GM23248 (cell line): ENCODE measurements at places on chromosomes 3 and 15.
A peak's percentile ranks its signal among the peaks of the same experiment; 100 is the strongest.

DNA sequence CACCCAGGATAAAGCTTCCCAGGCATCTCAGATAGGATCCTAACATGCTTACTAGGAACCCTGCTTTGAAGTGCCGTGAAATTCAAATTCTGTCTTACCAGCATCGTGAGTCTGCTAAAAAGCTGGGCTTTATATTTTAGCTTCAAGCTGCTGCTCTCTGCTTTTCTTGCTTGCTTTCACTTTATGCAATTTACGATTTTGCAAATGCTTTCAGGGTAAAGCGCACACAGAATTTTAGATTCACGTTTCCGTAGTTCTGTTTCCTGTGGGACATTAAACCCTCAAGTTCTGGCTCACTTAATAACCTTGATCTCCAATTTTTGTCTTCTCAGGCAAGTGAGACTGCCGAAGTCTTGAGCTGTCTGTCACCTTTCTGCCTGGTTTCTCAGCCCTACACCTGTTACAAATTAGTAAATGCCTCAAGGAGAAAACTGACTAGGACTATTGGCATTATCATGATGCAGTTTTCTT is 170.5 kb upstream of the TGFBR2 start:
- DNase-seq, result peak; percentile 53

GRCh38 chr15:97921296-97921865 is 39.1 kb upstream of the ARRDC4 start:
- no peak for DNase-seq

DNA sequence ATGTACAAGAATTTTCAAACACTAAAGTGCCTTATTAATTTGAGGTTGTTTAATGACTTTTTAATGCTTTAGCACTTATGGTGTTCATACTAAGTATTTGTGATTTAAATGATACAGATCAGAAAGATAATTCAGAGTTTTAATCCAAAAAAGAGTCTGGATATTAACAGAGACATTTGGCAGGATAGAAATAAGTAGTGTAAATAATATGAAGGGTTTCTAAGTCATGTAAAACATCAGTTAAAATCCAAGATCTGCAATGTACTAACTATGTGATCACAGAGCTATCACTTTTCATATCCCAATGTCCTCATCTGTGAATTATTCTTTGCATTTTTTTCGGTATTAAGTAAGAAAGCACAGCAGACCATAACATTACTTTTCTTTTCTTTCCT is 62.9 kb downstream of the CD200 start:
- DNase-seq, result no peak

- no peak for DNase-seq
Measured at GRCh38 chr15:22973286-22973685, 6.9 kb downstream of the CYFIP1 start.

DNA sequence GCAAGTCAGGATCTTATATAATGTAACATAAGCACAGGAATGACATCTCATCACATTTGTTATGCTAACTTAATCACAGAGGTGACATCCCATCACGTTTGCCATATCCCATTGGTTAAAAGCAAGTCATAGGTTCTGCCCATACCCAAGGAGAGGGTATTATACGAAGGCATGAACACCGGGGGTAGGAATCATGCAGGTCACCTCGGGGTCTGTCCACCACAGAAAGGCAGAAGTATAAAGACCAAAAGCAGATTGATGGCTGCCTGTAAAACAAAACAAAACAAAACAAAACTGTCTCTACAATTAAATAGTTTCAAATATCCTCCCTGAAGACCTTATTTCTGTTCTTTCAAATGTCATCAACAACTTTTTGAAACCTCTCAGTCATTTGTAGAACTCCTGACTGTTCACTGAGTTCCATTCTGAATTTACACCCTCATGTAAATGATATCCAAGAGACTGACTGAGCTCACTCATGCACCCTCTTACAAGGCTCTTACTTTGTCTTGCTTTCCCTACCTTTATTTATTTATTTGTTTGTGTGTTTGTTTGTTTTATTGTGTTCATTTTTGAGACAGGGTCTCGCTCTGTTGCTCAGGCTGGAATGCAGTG is 22.7 kb upstream of the ZNF639 start:
- DNase-seq, result no peak

- DNase-seq, result no peak
Measured at GRCh38 chr3:50299638-50299928, 378 bp upstream of the HYAL3 start.

GRCh38 chr3:69409831-69410230 is 23.9 kb upstream of the FRMD4B start:
- no peak for DNase-seq

DNA sequence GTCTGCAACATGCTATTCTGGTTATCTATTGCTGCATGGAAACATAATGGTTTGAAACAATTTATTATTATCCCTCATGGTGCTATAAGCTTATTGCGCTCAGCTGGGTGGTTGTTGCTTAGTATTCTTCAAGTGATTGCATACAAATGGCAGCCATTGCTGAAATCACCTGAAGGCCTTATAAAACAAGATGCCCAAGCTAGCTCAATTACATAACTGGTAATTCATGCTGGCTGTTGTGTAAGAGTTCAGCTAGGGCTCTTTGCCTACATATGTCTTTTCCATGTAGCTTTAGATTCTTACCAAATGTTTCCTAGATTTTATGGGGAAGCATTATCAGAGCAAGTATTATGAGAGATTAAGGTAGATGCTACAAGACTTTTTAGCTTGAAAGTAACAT is 644.0 kb upstream of the CBLB start:
- DNase-seq, result no peak

GRCh38 chr3:61868499-61868898 is 307.1 kb downstream of the PTPRG start:
- no peak for DNase-seq

DNA sequence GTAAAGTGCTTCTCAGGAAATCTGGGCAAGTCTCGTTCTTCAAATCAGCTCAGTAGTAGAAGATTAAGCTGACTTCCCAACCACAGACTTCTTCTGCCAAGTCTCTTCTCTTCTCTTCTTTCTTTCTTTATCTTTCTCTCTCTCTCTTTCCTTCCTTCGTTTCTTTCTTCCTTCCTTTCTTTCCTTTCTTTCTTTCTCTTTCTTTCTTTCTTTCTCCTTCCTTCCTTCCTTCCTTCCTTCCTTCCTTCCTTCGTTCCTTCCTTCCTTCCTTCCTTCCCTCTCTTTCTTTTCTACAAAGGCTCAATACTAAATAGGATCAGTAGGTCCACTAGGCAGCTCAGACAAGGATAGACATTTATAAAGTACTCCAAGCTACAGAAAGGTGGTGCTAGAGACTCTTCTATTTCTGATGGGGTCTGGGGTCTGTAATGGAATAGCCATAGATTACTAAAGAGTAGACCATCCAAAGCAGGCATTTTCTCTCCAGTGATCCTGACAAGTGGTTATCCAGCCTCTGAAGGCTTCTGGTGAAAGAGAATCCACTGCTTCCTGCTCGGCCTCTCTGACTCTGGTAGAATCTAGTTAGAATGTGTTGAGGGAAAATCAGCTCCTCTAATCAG is 100.8 kb downstream of the TPRG1 start:
- DNase-seq, result peak; percentile 22

- no peak for DNase-seq
Measured at GRCh38 chr3:44476963-44477311, 533 bp downstream of the ZNF445 start.

DNA sequence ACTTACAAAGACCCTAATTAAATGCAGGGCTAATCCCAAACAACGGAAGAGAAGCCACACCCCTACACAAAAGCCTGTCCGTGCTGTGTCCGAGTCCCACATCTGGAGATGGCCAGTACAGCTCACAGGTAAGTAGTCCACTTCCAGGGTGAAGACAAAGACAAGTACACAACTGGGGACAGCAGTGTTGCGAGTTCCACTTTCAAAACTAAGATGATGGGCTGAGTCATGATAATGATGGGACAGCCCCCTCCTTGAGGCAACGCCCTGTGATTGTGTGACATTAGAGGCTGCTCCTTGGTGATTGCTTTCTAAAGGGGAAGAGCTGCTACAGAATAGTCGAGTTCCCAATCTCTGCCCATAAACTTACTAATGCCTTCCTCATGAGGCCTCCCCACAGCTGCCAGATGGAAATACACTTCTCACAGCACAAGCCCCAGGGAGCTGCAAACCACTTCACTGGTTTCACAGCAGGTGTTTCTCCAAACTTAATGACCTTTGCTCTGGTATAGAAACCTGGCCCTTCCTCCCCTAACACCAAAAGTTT is 27.6 kb downstream of the RFT1 start:
- DNase-seq, result peak; percentile 42

GRCh38 chr3:42289026-42289425 is 23.0 kb upstream of the CCK start:
- no peak for DNase-seq

DNA sequence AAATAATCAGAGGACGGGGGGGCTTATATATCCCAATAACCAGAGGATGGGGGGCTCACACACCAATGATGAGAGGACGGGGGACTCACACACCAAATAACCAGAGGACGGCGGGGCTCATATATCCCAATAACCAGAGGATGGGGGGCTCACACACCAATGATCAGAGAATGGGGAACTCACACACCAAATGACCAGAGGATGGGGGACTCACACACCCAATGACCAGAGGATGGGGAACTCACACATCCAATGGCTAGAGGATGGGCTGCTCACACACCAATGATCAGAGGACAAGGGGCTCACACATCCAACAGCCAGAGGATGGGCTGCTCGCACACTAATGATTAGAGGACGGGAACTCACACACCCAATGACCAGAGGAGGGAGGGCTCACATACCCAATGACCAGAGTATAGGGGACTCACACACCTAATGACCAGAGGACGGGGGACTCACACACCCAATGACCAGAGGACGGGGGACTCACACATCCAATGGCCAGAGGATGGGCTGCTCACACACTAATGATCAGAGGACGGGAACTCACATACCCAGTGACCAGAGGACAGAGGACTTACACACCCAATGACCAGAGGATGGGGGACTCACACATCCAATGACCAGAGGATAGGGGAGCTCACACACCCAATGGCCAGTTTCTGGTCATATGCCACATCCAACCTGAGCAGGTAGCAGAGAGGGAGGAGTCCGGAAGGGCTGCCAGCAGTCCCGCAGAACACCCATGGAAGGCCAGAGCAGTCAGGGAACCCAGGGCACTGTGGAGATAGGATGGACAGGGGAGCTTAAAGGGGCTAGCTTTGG is 10.6 kb downstream of the RAB6B start:
- DNase-seq, result no peak

- no peak for DNase-seq
Measured at GRCh38 chr3:76561494-76562236, 478.2 kb upstream of the ROBO2 start.

DNA sequence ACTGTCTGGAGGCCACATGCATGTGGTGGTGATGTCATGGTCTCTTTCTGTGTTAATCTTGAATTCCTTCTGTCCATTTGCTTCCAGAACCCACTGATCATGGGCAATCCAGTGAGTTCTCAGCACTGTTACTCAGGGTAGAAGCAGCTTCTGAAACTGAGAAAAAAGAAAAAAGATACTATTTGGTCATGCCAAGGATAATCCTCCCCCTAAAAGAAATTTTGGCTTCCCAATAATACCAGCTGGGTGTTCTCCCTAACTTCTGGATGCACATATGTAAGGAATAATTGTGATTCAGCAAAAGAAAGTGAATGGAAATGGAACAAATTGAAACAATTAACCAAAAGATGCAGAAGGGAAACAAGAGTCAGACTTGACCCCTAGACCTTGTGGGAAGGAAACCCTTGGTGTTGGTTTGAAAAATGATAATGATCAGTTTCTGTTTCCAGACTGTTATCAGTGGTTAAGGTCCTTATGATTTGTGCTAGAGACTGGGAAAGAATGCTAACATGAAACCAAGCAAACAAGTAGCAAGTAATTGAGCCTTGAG is 92.3 kb downstream of the RBMS3 start:
- peak; percentile 49 for DNase-seq

DNA sequence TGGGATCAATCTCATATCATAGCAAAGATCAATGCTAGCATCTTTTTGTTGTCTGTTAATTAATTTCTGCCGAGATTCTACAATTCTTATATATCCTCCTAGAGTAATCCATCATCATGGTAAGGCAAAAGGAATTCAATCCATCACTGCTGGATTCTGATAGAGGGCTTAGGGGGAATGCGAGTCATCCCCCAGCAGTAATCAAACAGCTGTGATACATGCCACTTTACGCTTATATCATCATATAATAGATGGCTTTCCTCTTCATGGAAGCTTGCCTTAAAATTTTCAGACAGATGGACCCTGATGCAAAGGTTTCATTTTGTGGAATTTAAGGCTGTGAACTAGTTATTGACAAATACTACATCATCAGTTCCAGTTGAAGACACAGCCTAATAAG is 645.9 kb downstream of the CADM2 start:
- DNase-seq, result no peak

- DNase-seq, result no peak
Measured at GRCh38 chr15:37893309-37893708, 41.1 kb upstream of the TMCO5A start.

- DNase-seq, result no peak
Measured at GRCh38 chr3:121878411-121878810, 15.8 kb upstream of the SLC15A2 start.

DNA sequence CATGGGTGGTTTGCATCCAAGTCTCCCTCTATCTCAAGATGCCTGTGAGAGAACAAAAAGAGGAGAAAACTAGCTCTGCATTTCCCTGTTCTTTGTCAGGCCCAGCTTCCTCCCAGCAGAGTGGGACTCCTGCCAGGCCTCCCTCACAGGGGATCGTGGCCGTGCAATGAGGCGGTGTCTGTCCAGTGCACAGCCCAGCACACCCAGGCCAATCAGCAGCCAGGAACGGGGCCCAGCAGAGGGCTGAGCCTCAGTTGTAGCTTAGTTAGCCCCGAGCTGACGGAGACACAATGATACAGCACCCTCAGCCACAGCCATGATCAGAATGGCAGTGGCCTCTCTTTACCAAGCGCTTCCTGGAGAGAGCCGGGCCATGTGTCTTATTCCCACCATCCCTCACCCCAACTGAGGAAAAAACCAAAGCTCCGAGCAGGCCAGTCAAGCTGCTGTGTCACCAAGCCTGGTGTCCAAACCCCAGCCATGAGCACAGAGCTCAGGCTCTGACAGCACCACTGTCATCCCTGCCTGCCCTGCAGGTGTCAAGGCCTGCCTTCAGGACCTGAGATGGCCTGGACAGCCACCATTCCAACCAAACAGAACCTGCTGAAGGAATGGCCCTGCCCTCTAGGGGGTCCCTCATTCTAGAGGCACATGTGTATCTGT is 71.1 kb downstream of the DNAJB8 start:
- peak; percentile 23 for DNase-seq

- peak; percentile 47 for DNase-seq
Measured at GRCh38 chr3:123383091-123384053, 65.5 kb downstream of the ADCY5 start.

DNA sequence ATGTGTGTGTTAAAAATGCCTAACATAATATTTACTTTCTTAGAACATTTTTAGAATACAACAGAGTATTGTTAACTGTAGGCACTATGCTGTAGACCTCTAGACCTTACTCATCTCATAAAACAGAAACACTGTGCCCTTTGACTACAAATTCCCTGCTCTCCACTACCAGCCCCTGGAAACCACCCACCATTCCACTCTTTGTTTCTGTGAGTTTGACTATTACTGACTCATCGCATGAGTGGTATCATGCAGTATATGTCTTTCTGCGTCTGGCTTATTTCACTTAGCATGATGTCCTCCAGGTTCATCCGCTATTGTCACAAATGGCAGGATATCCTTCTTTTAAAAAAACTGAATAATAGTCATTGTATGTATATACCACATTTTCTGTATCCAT is 216.7 kb upstream of the CFAP20DC start:
- DNase-seq, result peak; percentile 57

GRCh38 chr3:13209634-13209997 is 136.4 kb upstream of the IQSEC1 start:
- no peak for DNase-seq
